ENCODE measurements at places on chromosomes 6 and 20.

DNA sequence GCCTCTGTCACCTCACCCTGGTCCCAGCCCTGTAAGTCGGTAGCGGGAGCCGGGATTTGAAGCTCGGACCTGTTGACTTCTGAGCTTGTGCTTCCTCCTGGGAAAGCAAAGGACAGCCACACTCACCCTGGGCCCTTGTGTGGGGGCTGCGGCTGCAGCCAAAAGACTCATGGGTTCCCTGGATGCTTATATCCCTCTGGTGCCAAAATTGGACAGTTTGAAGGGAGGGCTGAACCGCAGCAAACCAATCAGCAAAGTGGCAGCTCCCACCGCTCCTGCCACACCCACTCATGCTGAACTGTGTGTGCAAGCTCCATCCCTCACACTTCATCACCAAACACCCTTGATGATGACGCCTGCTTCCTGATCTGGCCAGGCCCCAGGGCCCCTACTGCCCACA, 3.9 kb upstream of the CCN5 start:
- no peak for DNase-seq

DNA sequence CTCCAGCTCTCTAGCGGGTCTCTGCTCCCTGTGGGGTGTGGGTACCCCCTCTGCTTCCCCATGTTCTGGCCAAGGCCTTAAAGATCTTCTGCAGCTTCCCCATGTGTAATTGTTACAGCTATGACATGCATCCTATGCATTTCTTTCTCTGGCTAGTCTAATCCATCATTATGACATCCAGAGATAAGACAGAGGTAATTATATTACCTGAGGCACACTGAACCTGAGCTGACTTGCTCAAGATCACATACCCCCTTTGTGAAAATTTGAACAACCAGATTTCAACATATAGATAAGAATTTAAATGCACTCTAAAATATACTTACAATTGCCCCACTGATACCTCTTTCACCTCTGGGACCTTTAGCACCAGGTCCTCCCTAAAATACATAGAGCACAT, 102.4 kb downstream of the COL12A1 start:
- no peak for DNase-seq

- DNase-seq, result no peak
Measured at GRCh38 chr20:34083137-34083536, 28.9 kb downstream of the EIF2S2 start.

GRCh38 chr20:46357030-46357514, 48.8 kb upstream of the CDH22 start:
- DNase-seq, result no peak

- DNase-seq, result no peak
Measured at GRCh38 chr6:23620911-23621401, 505.1 kb upstream of the NRSN1 start.

DNA sequence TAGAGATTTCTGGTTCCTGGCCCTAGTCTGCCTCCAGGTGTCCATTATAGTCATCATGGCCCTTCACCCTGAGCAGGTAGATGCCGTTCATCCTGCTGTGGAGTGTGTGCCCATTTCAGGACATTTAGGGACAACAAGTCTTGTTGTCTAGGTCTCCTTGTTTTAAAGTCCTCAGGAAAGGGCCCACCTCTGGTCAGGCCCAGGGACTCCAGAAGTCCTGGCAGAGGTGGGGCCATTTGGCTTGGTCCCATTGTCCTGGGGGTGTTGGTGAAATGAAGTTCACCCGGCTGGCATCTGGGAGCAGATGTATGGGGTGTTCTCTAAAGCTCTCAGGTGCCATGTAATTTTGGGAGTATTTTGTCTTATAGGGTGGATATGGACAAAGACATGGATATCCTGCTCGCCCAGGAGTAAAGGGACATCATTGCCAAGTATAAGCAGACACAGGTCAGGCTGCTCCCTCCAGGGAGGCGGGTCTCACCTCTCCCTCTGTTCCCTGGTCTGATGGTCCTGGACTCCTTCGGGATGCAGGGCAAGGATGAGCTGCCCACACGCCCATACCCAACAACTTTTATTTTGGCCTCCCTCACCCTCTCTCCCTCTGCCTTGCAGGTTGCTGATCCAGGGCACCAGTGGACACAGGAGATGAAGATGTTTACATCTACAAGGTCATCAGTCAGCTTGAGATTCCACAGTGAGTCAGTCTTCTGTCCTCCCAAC, 31.7 kb upstream of the MAS1L start:
- DNase-seq, result peak; percentile 21

- no peak for DNase-seq
Measured at GRCh38 chr6:2990248-2990931, 9.3 kb upstream of the NQO2 start.

DNA sequence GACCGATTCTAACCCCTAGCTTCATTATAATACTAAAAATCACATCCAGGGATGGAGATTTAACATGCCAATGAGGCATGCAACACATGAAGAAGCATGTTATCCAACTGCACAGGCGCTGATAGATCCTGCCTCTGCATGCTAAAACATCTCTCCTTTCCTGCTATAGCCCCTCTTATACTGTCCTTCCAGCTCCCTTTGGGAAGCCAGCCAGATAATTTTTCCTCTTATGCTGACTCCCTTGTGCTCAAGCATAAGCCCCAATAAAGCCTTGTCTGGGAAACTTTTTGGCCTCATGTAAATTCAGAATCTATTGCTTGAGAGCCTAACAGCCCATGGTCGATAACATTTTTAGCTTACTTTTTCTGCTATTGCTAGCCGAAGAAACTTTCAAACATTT, 404.3 kb downstream of the EPM2A start:
- no peak for DNase-seq

DNA sequence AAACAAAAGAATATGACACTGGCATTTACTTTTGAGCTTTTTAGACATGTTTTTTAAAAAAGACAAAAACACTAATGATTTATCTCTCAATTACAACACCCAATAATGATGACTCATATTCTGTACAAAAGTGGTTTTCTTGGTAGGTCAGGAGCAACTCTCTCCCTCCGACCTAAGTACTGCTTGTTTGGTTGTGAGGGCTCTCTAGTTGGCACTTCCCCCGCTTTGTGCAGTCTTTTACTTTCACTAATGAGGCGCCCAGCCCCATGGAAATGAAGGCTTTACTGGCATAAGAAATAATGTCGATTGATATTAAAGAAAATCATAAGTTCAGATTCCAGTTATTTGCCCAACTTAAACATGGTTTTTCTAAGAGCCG, 1.3 kb downstream of the KPNA5 start:
- no peak for DNase-seq

- peak; percentile 72 for DNase-seq
Measured at GRCh38 chr6:25490018-25490801, 161.8 kb upstream of the SCGN start.

GRCh38 chr20:47686545-47686944, 98.7 kb downstream of the SULF2 start:
- DNase-seq, result no peak

DNA sequence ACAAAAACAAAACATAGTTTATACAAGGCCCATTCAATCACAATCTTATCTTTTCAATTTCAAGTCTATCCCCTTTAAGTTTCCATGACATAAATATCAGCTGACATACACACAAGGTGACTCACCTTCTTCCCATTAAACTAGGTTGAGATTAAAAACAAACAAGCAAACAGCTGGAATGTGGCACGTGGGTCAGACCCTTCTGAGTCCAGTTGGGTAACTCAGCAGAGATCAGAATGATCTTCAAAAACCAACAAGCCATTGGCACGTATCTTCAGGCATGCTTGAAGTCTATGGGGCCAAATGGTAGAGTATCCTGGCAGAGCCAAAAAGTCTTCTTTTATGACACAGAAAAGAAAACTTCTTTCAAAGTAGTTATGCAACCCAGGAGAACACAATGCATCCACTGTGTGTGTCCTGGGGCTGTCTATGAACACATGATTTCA, 603.5 kb upstream of the CITED2 start:
- no peak for DNase-seq

DNA sequence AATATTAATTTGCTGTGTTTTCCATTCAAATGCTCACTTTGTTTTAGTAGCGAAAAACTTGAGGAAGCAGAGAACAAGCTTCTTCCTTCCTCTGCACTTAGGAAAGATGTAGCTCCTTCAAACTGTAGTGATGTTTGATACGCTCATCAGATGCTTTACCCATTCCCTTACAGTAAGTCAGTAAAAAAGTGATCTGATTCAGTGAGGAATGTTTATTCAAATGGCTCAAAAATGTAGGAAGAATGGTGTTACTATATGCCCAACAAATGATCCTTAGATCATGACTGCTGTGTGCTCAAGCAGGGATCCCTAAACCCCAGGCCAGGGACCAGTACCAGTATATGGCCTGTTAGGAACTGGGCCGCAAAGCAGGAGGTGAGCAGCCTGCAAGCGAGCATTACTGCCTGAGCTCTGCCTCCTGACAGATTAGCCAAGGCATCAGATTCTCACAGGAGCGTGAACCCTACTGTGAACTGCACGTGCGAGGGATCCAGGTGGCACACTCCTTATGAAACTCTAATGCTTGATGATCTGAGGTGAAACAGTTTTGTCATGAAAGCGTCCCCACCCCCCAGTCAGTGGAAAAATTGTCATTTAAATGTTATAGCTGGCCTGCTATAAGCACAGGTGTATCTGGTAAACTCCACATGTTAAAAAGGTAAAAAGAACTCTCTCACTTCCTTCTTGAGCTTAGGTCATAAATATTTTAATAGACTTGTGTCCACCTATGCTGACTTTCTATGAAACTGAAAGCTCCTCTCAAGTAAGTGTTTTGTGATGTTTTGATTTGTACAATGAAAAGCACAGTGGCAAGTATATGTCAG, 187.2 kb downstream of the FOXC1 start:
- DNase-seq, result no peak

DNA sequence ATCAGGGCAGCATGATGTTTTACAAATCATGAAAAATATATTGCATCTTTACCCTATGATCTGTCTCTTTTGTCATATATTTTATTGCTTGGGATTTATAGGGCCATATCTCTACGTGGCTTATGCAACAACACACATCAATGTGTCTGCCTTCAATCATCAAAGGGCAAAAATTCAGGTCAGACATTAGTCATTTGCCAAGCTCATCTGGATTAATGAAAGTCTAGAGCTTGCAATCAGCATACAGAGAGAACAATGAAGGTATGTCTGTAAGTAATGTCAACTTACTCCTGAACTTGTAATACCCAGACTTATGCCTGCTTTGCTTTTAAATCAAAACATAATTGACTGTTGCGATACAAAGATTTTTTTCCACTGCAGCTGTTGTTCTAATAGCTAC, 282.7 kb downstream of the HAO1 start:
- no peak for DNase-seq

GRCh38 chr20:58696411-58696961, 3.9 kb downstream of the NPEPL1 start:
- no peak for DNase-seq

DNA sequence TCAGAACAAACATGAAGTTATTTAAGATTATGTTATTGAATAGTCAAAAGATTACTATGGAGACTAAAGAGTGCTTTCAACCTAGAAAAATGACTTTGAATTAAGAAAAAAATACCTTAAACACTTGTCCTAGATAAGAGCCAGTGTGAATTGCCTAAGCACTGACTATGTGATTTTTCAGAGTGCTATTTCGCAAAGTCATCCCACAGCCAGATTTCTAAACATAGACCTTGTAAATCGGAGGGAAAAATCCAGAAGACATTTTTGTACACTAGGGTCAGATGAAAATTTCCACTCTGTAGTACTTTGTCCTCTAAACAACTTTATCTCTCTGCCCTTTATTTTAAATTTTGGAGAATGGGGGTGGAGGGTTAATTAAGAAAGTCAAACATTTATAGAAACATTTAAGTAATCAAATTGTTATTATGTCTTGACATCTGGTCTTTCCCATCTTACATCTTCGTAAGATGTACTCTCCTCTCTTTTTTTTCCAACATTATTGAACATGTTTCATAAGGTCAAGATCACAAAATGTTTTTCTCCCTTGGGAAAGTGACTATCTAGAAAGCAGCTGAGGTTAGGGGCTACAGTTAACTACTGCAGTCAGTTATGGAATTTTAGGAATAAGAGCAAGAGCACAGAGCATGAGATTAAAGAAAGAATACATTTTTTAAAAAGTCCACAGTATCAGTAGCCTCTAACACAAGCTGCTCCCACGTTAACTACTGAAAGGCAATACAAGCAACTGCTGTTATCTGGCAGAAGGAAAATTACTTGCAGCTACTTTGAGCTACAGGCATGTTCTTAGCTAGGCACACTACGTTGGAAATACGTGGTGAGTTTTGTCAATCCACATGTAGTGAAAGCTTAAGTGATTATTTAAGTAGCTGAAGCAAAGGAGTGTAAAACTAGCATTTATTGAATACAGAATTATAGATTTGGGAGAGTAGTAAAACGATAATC, 648.5 kb downstream of the HTR1B start:
- DNase-seq, result no peak

DNA sequence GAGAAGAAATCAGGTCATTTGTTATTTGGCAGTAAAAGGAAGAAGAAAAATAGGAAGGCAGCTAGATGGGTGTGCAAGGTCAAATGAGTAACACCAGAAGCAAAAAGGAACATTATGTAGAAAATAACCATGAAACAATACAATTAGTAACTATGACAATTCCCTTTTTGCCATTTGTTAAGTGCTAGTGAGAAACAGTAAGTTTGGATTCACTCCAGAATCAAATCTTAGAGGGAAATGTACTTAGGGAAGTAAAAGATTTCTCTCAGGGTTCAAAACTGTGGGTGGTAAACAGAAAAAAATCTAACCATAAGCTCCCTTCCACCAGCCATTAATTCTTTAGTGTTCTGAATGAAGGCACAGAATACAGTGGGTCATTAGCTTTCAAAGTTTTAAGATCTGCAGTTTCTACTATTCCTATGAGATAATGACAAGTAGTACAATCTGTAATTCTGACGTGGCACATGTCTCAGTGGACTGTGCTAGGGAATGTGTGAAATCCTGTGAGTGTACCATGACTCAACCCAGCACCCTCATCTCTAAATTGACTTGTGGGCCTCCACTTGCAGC, 17.1 kb downstream of the REPS1 start:
- no peak for DNase-seq

- DNase-seq, result no peak
Measured at GRCh38 chr6:117303323-117303722, 38.0 kb downstream of the VGLL2 start.

DNA sequence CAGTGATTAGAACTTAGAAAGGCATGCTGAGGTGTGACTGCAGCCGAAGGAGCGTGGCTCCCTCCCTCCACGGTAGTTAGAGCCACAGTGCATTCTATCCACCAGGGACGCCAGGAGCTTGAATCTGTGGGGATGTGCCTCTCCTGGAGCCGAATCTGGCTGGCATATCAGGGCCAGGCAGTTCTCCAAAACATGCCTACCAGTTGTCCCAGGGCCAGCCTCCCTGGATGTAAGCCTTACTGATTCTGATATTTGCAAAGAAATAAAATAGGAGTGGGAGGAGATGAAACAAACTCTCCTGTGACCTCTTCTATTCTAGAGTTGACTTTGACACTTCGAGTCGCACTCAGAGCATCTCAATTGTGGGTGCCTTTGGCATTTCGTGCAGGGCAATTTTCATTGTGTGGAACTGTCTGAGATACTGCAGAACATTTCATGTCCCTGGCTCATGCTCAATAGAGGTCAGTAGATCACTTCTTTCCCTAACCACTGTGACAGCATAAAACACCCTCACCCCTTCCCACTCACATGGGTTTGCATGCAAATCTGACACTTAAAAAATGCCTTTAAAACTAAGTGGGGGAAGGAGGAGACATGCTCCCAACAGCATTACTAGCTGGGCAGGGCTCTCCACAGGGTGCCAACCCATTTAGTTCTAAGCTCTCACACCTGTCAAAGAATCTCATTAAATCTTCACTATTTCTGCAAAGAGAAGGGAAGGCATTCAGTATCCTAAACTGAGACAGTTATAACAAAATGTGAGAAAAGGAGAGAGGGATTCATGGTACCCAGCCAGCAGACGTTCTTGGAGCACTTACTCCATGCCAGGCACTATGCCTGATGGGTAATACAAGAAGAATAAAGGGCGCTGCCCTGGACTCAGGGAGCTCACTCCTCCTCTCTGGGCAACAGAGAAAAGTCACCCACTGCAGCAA, 378.9 kb downstream of the PREX1 start:
- DNase-seq, result no peak
